ENCODE measurements at places on chromosomes 12 and 14. TPM values are rescaled to one million over a fixed set of nuclear protein-coding genes. Genes with fewer than 3 reads are reported as not detected.

TAS2R9 gene
- polyA plus RNA-seq = not detected

C12orf60 gene
- 5.4 TPM for polyA plus RNA-seq

SMOC1 gene
- 44.8 TPM for polyA plus RNA-seq

SLC35F4 gene
- polyA plus RNA-seq = 0.83 TPM

RFLNA gene
- polyA plus RNA-seq = 1.5 TPM

FAM181A gene
- 2.3 TPM for polyA plus RNA-seq

TULP3 gene
- polyA plus RNA-seq = 29.8 TPM

NUP107 gene
- 20.6 TPM for polyA plus RNA-seq

BCDIN3D gene
- polyA plus RNA-seq = 3.6 TPM

ADAM21 gene
- polyA plus RNA-seq = not detected

GLIPR1L2 gene
- 1.5 TPM for polyA plus RNA-seq
